ENCODE measurements at places on chromosomes 7 and 10.

DNA sequence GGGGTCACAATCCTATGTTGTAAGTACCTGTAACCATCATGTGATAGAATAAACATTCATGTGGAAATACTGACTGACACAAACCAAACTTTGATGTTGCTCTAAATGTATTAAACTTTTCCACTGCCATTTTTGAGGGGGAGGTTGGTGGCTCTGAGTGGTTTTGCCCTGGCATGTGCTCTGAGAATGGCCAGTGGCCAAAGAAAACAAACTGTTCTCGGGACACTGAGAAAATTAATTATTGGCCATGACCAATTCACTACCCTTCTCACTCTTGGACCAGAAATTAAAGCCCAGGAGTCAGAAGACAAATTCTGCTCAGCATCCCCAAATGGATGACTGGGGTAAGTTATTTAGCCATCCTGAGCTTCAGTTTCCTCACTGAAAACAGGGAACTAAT lies 195.9 kb downstream of the XPNPEP1 start:
- DNase-seq: no peak

DNA sequence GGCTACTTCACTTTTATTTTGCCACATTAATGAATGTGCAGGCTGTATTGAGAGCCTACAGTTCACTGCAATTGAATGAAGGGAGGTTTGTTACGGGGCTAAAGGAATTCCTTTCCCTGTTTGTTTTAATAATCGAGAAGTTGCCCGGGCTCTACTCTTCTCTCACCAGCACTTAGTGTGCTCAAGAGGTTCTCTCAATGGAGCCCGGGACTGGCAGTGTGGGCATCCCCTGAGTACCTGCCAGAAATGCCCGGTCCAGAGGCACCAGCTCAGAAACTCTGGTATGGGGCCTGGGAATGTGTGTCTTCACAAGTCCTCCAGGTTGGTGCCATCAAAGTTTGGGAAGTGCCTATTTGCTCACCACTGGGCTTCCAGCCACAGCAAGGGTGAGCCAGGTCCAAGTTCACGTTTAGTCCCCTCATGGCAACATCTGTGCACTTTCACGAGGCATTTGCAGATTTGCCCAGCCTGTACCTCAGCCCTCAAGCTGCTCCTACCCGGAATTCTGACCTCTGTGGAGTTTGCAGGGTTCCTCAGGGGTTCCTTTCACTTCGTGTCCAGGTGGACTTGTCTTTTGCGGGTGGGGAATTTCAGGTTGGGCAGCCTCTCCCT lies 622.4 kb downstream of the SDK1 start:
- DNase-seq: no peak

- no peak for DNase-seq
These were observed 1002.9 kb upstream of the KCND2 start for GRCh38 chr7:119270045-119270464.

GRCh38 chr10:28135258-28135657 lies 136.4 kb upstream of the ODAD2 start:
- DNase-seq: no peak

GRCh38 chr10:71207578-71207977 lies 4.8 kb upstream of the UNC5B start:
- DNase-seq: no peak

All from CD4-positive, alpha-beta T cell treated with Interleukin-15 for 1 hour (primary cell).